ENCODE measurements at places on chromosomes 3 and 15. TPM values are rescaled to one million over a fixed set of nuclear protein-coding genes. Genes with fewer than 3 reads are reported as not detected.

TIGIT gene
- not detected for total RNA-seq

- DNase-seq = no peak
Measured at GRCh38 chr15:36791844-36792571, 212.6 kb downstream of the CDIN1 start.

GRCh38 chr3:122030381-122031122, 8.5 kb upstream of the ILDR1 start:
- DNase-seq = no peak

- no peak for DNase-seq
Measured at GRCh38 chr15:80061582-80061981, 2.1 kb downstream of the ZFAND6 start.

Measured in Caki2 (cell line).